ENCODE measurements at places on chromosomes 2 and 18.

DNA sequence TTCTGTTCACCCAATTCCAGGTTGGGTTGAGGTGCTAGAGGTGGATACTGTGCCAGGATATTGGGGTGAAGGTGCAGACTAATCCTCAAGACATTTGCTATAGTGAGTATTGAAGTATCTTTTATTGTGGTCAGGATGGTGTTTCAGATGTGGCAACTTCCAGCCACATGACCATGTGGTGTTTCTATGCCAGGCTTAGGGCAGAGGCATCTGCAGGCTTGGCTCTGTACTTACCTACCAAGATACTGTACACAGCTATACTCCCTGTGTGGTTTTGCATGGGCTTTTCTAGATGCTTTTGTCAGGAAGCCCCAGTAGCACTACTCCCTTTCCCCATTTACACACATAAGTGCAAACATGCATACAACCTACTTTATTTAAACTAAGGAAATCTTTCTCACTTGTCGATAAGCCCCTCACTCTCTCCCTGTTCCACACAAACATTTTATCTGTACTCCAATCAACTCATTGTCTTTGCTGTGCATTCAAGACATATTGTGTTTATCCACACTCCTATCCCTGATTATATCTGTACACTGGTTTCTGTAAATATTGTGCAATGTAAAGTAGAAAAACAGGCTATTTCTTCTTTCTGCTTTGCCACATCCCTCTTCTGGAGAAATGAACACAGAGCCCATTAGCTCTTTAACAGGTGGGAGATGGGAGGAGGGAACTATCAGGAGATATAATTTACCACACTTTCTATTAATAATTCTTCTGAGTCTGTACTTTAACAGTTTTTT, 12.3 kb downstream of the ARL6IP6 start:
- peak; percentile 12 for DNase-seq

DNA sequence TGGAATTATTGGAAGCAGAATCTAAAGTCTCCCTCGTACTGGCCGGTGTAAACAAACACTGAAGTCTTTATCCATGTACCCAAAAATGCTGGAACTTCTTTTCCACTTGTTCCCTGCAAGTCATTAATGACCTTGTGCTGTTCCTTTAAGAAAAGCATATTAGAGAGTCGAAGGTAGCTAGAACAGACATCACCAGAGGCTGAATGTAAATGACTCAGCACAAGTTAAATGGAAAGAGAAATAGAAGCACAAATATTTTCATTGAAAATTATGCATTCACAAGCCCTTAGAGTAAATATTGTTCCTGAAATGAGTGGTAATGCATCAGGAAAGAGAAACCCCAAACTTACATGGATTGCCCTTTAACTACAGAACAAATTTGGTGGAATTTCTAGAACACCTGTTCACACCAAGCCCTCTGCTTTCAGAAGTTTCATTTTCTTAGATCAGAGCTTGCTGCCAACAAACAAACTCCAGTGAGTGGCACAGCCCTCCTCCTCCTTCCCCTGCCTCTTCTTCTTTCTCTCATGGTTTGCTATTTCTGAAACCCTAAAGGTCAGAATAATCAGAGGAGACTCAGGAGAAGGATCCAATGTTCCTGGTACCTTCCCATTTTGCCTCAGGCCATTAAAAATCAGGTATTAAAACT, 264.3 kb downstream of the TXNL1 start:
- DNase-seq: peak; percentile 11

DNA sequence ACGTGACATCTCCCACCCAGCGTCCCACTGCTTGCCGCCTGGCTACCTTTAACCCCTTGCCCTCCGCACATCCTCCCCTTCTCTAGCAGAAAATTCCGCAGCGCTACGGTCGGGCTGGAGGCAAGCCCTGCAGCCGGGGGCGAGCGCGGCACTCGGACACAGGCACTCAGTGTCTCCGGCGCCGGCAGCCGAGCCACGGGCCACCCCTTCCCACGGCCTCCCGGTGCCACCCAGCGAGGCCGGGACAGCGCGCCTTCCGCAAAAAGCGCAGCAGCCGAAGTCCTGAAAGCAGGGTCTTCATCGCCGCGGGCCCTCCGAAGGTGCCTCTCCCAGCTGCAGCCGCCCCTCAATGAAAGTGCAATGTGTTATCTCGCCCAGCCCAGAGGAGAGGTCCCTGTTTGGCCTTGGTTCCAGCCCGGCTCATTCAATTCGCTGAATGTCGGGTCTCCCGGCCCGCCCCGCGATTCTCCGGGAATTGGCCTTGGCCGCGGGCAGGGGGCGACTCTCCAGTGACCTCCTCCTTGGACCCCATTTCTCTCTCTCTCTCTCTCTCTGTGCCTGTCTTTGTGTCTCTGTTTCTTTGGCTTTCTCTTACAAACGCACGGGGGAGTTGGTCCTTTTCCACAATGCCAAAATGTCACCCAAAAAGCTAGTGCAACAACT, 1.1 kb downstream of the DLGAP1 start:
- no peak for DNase-seq

GRCh38 chr2:217247476-217247875, 387.6 kb upstream of the TNP1 start:
- DNase-seq: no peak

GRCh38 chr2:208255557-208256106, 761 bp upstream of the IDH1 start:
- no peak for DNase-seq
